Testis (tissue), 5 donors: ENCODE measurements at places on chromosomes 4 and X.

DNA sequence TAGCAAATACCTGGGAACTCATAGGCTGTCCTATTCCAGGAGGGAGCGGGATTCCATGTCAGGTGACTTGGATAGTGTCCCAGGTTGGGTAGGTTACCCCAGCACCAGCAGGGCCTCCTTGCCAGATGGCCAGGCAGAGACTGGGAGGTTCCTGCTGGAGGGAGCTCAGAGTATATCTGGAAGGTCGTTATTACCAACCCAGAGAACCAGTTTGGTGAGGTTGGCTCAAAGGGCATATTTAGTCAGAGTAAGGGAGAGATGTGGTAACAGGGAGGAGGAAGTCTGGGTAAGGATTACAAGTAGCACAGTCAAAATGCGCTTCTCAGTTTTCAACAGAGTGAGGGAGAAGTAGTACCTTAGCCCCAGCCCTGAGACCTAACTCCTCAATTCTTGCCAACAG is 53.3 kb upstream of the LNX1 start:
- no peak for DNase-seq

- DNase-seq = no peak
Measured at GRCh38 chr4:165517216-165517615, 138.4 kb downstream of the CPE start.

DNA sequence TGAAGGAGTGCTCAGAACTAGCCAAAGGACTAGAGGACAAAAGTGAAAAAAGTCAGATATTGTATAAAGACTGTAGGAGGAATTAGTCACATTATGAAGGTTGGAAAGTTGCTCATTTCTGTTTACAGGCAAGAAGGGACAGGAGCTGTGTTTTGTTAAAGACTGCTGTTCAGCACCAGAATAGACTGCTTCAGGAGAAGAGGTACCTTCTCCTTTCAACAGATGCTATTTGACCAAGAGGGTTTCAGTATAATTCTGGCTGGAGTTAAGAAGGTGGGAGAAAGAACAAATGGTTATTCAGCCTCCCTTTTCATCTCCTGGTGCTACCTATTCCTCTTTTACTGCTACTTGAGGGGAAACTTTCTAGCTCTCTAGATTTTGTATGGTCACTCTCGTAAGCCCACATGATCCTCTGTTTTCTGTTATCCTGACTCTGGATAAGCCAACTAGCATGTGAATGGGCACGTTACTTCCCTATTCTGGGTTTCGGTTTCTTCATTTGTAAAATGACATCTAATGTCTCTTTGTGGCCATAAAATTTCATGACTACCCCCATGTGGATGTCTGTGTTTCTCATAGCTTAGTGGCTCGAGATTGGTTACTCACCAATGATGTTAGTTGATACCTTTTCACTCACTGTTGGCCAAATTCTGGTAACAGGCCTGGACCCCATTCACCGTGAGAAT is 68.9 kb downstream of the SH2D1A start:
- no peak for DNase-seq

- no peak for DNase-seq
Measured at GRCh38 chr4:5054532-5054931, 3.3 kb downstream of the STK32B start.

- no peak for DNase-seq
Measured at GRCh38 chrX:12327836-12328235, 189.6 kb downstream of the FRMPD4 start.

- peak; percentile 13 for DNase-seq
Measured at GRCh38 chrX:20412871-20413486, 146.3 kb upstream of the RPS6KA3 start.

DNA sequence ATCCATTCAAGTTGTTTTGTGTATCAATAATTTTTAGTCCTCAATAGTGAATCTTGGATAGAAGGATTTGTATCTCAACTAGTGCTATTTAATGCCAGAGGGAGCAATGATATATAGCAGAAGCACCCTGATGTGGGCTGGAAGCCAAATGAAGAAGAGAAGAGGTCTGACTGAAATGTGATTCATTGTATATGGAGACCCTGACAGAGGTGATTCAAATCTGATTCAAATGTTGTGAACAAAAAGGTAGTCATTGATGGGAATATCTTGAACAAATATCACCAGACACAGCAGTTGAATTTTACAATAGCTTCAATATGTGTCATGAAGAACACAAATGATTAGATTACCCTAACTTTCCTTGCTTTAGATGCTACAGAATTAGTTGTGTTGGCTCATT is 27.5 kb upstream of the SULT1B1 start:
- DNase-seq = no peak

GRCh38 chr4:140090215-140090731 is 63.7 kb downstream of the MAML3 start:
- no peak for DNase-seq

DNA sequence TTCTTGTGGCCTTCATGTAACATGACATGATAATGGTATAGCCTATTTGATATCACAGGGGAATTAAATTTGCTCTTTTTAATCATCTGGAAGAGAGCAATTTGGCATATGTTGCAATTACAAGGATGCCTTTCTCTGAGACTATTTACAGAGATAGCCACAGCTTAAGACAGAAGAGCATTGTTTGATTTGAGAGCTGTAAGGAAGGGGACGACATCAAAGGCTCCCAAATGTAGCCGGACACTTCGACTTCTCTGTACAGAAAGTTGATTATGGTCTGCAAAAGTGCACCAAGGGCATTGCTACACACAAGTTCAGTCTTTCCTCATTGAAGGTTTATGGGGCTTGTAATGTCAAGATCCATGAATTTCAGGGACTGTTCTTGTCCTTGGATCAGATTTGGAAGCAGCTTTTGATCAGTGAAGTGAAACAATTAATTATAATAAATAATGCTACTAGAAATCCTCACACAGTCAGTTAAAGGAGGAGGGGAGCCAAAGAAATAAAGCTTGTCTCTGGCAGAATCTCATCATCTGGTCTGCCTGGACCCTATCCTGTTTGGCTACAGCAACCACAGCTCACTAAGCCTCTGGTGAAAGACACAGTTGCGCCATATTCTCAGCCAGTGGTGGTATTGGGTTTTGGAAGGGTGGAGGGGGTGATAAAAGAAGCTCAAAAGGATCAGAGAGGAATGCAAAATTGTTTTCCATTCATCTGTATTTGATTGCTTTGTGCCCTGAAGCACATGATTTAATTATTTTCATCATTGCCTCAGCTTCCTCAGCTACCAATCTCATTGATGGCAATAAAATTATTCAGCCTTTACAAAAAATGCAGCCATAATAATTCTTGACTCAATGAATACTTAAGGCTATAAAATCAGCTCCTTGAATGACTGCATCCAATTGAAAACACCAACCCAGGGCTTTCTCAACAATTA is 654.3 kb upstream of the LCORL start:
- DNase-seq = no peak

GRCh38 chr4:150212485-150212884 is 134.2 kb downstream of the DCLK2 start:
- no peak for DNase-seq

DNA sequence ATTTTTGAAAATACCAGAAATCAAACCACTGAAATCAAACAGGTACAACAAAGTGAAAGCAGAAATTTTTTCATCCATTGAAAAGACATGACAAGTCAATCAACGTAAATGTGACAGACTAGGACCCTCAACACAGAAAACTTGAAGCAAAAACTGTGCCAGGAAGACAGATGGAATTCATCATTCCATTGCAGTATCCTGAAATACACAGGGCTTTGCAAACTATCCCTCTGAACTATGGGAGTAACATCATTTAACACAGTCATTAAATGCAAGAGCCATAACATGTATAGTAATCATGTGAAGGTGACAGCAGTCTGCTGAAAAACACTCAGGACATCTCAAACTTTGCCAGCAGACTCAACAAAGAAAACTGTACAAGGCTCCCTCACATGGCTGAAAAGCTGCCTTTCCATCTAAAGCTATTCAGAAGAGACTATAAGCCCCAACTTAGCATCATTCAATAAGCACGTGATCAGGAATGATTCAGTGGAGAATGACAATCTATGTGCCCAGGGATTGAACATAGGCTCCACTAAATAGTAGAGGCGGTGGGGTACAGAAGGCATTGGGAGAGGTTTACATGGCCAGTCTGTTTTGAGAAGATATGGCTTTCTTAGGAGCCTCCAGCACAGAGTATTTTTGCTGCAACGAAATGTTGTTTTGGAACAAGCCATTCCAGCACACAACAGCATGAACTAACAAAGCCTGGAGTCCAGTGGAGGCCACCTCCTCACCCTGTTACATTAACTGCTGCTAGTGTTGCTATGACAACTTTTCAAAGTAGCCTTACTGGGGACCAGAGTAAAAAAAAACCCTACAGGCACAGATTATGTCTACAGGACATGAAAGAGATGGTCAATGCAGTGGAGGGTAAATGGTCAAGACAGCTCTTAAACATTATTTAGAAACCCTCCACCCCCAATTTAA is 274.5 kb upstream of the NOCT start:
- no peak for DNase-seq

GRCh38 chr4:102308032-102308799 is 37.1 kb downstream of the SLC39A8 start:
- DNase-seq = no peak

- DNase-seq = peak; percentile 57
Measured at GRCh38 chr4:185096032-185096653, 46.9 kb upstream of the SLC25A4 start.

DNA sequence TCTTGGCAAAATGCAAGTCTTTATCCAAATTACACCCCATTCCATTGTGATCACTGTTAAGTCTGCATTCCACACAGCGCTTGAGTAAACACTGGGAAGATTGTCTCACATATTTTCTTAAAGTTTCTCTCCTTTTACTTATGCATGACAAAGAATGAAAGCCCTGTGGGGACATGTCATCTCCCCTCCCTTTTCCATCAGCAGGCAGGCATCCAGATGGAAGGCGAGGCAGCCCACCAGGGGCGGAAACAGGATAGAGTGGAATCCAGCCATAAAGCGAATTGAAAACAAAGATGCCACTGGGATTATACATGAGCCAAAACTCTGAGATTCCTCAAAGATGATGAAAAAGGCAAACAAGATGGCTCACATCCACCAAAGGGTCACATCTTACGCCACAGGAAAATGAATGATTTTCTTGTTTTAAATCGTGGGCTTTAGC is 78.2 kb downstream of the AFAP1 start:
- DNase-seq = no peak

GRCh38 chr4:792626-793092 is 33.3 kb downstream of the CPLX1 start:
- DNase-seq = no peak

DNA sequence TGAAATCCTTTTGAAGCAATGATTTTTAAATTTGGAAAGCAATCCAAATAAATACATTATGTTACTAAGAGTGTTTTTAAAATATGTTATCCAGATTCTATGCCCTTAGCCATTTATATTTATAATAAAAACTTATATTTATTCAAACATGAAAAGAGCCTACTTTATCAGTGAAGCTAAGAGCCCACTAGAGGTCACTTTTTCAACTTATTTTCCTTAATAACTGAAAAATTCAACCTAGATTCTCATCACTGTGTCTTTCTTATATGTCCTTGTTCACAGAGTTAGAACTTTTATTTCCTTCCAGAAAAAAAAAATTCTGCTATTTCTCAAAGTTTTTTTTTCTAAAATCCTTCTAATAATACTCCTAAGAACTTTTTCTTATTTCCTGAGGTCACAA is 23.9 kb downstream of the PRDM8 start:
- no peak for DNase-seq

- DNase-seq = no peak
Measured at GRCh38 chr4:124386163-124386562, 326.4 kb downstream of the ANKRD50 start.

DNA sequence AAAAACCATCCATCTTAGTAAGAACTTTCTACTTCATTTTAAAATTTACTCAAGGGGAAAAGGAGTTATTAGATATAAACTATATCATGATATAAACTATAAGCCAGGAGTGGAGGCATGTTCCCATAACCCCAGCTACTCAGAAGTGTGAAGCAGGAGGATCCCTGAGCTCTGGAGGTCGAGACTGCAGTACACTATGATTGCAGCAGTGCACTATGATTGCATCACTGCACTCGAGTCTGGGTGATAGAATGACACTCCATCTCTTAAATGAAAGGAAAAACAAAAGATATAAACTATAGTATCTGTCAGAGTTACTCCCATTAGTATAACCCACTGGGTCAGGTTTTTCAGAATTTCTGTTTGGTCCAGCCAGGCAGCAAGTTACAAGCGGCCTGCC is 47.6 kb downstream of the RPS3A start:
- DNase-seq = no peak

DNA sequence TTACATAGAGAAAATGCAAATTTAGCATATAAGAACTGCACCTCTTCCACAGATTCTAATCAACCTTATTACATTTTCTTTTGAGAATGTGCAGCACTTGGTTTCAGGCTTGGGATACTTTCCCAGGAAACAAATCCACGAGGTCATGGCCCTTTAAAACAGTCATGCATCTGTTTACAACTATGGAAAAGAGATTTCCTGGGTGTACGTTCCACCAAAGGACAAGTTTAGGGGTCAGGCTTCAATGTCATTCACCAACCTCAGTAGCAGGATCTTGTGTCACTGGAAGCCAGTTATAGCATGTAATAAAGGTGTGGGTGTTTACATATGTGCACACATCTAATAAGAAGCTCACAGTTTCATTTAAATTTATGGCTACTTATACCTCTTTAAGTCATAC is 30.7 kb downstream of the EREG start:
- DNase-seq = no peak

GRCh38 chr4:76458297-76458696 is 23.3 kb downstream of the SHROOM3 start:
- no peak for DNase-seq

GRCh38 chrX:15059474-15059873 is 186.3 kb downstream of the MOSPD2 start:
- DNase-seq = no peak

- no peak for DNase-seq
Measured at GRCh38 chr4:112532267-112532666, 16.3 kb upstream of the NEUROG2 start.

DNA sequence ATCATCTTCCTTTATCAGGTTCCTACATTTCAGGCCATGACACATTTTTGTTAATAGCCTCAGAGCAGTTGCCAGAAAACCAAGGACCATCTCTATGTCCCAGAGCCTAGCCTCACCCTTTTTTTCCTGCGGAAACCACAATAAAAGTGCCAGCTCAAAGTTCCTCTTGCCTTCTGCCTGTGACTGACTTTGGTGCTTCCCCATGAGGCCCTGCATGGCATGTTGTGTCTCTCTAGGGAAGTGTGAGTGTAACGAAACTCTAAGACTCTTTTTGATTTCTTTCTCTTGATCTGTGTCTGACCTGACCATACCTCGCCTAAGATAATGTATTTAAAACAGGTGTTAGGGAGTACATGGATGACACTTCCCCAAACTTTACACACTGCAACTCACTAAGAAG is 642.3 kb upstream of the BOD1L1 start:
- DNase-seq = peak; percentile 16

DNA sequence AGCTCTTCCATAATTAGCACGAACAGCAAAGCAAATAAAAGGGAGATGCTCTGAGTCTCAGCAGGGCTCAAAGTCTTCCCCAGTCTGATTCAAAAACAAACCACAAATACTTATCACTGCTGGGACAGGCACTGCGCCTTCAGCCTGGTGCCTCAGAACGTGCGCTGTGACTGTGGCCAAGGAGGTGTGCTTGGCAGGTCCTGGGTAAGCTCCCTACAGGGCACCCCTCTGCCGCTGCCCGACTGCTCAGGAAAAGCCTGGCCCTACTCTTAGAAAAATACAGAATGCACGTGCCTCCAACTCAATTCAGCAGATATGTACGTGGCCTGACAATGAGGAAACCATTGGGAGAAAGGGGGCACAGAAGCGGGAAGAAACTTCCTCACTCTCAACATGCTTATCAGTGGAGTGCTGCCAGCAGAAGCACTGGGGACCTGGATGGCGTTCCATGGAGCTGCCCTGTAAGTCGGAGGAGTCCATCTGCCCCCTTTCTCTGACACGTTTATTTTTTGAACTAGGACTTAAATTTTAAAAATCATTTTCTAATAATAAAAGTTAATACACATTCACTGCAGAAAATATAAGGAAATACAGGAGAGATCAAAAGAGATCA is 86.8 kb downstream of the GATB start:
- DNase-seq = no peak
